ENCODE measurements at places on chromosomes 6 and 20.
A peak's percentile ranks its signal among the peaks of the same experiment; 100 is the strongest.

GRCh38 chr6:166901626-166902025 lies 54.7 kb downstream of the RNASET2 start:
- peak; percentile 53 for DNase-seq

DNA sequence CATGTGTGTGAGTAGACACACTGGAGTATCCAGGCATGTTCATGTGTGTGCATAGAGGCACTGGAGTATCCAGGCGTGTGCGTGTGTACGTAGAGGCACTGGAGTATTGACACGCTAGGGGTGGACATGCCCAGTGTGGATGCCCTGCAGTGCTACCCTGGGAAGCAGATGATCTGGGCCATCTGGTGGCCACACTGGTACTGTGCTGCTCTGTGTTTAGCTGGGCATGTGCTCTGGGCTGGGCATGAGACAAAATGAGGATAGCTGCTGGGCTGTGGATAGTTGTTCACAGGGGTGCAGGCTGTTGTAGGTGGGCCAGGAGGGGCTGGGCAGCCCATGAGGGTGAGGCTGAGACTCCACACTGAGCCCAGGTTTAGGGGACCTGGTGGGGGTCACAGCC lies 24.0 kb upstream of the NPBWR2 start:
- DNase-seq = no peak

GRCh38 chr6:157323255-157323965 lies at the start of gene TMEM242:
TMEM242 (minus strand) TSS chr6:157323519; CDS start chr6:157323499, 20 bp downstream.
- peak; percentile 97 for DNase-seq

- DNase-seq = no peak
These were observed 165.2 kb upstream of the CST7 start for GRCh38 chr20:24783631-24784492.

- no peak for DNase-seq
These were observed 15.4 kb downstream of the RANBP9 start for GRCh38 chr6:13696226-13696625.

DNA sequence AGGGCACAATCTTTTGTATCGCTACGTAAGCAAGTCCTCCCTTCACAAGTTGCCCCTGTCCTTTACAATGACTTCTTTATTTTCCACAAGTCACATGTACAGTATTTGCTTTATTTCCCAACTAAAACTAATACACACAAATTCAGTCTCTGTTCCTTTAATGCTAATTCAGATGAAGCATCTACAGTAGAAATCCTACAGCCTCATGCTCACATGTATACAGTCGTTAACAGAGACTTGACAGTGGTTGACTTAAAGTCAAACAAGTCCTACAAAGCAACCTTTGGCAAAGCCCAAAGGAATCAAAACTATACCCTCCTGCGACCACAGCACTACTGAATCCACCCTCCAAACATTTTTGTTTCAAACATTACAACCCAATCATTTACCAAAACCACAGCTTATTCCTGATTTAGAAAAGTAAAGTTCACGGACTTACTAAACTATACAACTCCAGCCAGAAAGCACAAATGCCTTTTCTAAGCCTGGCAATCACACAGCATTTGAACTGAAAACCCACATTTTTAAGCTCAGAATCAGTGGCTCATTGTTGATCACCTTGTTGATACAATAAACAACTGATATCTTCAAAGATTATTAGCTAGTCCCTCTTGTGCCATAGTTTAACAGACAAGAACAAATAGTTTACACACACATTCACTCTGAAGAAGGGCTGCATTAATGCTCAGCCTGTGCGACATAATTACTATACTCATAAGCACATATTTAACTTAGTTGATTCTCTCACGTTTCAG lies 70.9 kb upstream of the NHSL1 start:
- DNase-seq = no peak

GRCh38 chr6:168147205-168147738 lies 68.3 kb upstream of the FRMD1 start:
- peak; percentile 68 for DNase-seq

DNA sequence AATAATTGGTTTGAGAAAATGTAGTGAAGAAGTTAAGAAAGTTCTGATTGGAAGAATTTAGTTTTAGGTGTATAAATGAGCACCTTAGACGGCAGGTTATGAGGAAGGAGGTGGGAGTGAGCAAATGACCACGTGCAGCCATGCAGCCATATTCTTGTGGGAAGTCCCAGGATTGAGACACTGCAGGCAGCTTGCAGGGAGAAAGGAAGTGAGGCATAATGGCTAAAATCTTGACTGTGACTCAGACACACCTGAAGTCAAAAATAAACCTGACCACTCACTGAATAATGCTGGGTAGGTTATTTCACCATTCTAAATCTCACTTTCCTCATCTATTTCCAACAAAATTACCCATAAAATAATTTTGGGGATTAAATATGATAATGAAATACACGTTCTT lies 16.6 kb downstream of the DSE start:
- DNase-seq = no peak

GRCh38 chr6:2752477-2753109 lies 1.9 kb upstream of the MYLK4 start:
- no peak for DNase-seq

GRCh38 chr6:154403788-154404187 lies 47.2 kb upstream of the IPCEF1 start:
- DNase-seq = no peak

GRCh38 chr20:44938637-44939036 lies 21.6 kb downstream of the TOMM34 start:
- no peak for DNase-seq

DNA sequence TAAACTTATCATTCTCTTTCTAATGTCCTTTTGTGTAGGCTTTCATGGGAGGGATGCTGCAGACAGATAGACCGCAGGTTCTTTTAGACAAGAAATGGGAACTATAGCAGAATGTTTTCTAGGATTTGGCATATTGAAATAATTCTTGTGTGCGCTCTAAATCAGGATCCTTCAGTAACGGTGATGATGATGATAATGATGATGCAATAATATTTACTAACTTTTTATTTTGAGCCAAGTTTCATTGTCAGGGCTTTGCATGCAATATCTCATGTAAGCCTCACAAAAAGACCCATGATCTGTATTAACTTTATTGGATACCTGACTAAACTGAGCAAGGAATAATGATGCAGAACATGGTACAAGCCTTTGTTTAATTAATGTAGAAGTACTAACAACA lies 280.1 kb downstream of the HAO1 start:
- no peak for DNase-seq

DNA sequence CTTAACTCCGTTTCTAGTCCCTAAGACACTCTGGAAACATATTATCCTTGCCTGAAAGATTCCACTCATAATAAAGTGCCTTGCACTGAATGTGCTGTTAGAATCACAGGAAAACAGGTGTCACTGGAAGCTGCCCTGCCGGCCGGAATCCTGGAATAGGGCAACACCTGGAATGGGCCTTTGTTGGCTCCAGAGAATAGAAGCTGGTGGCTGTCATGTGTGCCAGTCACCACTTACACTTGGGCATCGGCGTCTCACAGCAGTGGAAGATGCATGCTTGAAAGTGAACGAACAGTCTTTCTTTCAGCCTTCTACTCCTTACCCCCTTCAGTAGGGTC lies 90.8 kb upstream of the AFDN start:
- no peak for DNase-seq

DNA sequence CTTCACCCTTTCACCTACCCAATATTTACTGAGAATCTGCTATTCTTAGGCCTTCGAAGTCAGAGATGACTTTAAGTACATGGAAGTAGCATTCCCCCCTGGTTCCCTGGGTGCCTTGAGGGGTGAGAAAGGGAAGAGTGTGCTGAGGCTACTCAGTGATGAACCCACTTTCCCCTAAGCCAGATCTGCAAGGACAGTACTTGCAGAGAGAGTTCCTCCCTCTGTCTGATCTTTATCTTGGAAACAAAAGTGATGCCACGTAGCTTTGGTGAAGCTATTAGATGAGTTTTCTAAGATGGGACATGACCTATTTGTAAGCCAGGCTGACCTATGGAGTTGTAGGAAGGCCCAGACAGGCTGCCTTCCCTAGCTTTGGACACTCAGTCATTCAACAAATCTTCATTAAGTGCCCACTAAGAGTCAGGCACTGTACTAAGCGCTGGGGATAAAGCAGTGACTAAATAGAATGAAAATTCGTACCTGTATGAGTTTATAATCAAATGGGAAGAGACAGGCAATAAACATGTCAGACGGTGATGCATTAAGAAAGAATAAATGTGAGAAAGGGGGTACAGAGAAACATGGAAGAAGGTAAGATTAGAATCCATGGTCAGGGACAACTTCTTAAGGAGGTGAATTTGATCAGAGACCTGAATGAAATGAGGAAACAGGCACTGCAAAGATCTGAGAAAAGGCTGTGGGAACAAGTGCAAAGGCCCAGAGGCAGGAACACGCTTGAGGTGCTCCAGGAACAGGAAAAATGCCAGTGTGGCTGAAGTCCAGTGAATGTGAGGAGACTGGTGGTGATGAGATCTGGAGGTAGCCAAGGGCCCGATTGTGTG lies 42.2 kb downstream of the BCL2L1 start:
- no peak for DNase-seq

- no peak for DNase-seq
These were observed 2.2 kb downstream of the RAB5IF start for GRCh38 chr20:36607586-36608387.

DNA sequence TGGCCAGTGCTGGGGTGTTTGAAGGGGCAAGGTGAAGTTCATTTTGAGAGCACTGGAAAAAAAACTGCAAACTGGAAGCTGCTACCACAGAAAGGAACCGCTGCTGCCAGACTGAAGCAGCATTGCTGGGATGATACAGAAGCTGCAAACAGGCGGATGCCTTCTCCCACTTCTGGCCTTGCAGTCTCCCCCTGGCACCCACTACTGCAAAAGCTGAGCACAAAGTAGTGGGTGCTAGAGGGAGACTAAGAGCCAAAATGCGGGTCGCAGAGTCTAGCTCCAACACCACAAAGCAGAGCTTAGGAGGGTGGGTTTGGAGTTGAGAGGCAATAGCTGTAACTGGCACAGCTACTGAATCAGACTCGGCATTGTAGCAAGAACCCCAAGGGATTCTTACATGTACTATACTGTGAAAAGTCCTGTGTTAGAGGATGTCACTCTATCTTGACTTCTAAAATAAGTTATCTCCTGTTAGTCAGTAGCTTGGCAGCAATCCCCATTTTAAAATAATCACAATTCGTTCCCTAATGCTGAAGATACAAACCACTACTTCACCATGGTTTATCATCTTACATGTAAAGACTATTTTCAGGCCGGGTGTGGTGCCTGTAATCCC lies 44.0 kb upstream of the COL21A1 start:
- no peak for DNase-seq

- no peak for DNase-seq
These were observed 108.6 kb downstream of the BANF2 start for GRCh38 chr20:17808357-17808756.

DNA sequence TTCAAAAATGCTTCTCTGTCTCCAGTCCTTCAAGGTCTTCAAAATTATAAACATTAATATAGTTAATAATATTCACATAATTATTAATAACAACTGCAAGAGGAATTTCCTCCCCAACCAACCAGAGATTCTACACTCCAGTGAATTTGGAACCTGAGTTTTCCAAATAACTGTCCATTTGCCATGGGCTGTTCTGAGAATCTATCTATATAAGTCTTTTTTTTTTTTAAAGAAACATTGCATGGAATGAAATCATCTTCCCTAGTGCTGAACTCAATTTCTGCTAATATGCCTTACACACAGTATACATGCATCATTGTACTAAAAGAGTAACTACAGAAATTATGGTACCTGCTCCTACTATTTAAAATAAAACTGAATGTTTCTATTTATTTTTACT lies 113.9 kb downstream of the SLC22A3 start:
- no peak for DNase-seq

DNA sequence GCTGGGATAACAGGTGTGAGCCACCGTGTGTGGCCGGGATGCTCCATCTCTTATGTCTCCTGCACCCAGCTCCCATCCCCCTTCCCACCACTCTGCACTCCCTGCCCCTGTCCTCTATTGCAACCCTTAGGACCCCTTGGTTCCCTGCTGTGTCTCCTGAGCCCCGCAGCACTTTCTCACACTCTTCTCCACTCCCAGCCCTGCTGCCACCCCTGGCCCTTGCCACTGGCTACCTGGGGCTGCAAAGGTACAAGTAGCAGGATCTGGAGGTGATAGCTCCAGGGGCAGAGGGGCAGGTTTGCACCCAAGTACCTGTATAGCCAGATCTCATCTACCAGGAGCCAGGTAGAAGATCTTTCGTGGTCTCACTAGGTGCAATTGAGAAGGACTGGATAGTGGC lies 6.6 kb upstream of the CPXM1 start:
- DNase-seq = no peak

DNA sequence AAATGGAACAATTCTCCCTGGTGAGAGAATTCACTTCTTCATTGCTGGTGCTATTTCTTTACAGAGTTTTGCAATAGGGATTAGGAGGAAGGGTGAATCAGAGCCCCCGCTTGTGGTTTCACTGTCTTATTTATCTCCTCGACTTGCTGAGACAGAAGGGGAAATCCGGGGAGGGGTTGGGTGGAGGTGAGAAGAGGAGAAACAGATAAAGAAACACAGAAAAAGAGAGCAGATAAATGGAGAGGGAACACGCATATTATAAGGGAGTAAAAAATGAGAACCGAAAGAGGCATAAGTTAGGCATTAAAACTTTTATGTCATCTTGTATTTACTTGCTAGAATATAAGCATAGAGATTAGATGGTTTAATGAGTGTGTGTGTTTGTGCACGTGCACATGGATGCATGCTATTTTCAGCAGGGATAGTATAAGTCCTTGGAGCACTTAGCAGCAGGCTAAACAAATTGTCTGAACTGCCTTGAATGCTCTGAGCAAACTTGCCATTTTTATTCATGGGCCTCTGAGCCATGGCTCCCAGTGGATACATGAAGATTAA lies 105.0 kb downstream of the OLIG3 start:
- no peak for DNase-seq

DNA sequence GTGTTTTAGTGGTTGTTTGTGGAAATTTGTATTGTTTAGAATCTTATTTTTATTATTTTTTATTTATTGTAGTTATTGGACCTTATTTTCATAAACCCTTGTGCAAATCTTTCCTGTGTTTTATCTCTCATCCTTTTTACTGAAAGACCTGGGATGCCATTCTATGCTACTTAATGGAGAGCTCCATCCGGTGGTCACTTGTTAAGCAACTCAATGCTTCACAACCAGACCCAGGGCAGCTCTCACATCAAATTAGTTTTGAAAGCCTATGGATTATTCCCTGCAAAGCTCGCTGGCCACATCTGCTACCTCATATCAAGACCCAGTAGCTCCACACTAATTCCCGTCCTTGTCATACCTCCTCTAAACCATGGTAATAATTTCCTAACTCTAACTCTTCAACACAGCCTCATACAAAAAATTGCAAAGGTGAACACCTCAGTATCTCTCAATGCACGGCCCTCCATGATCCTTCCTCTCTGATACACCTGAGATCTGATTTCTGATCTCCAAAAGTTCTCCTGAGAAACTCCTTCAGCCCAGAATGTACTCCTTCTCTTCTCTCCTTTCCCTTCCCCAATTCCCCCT lies 296.6 kb upstream of the MANEA start:
- no peak for DNase-seq

Data from esophagus muscularis mucosa (tissue), 4 donors.